ENCODE measurements at places on chromosomes 2 and 18. TPM values are rescaled to one million over a fixed set of nuclear protein-coding genes. Genes with fewer than 3 reads are reported as not detected.

GRCh38 chr2:229419158-229419557 lies 148.1 kb upstream of the PID1 start:
- H3K27ac ChIP-seq = no peak overlapping the region

- no peak for DNase-seq
- H3K36me3 ChIP-seq = no peaks in the 10 kb centered on the region
- no peaks in the 10 kb centered on the region for H3K4me1 ChIP-seq
- no peaks in the 10 kb centered on the region for H3K27me3 ChIP-seq
- H3K27ac ChIP-seq = no peak overlapping the region
Measured at GRCh38 chr2:50991602-50992001, 40.3 kb downstream of the NRXN1 start.

GRCh38 chr2:188937228-188938220 lies 36.6 kb upstream of the COL3A1 start:
- no peaks in the 10 kb centered on the region for H3K4me1 ChIP-seq
- H3K27ac ChIP-seq = no peak overlapping the region
- no peaks in the 10 kb centered on the region for H3K27me3 ChIP-seq
- H3K4me3 ChIP-seq = no peak overlapping the region
- DNase-seq = no peak

- H3K36me3 ChIP-seq = no peaks in the 10 kb centered on the region
- no peak overlapping the region for H3K27ac ChIP-seq
- no peak overlapping the region for H3K4me3 ChIP-seq
- peaks cover 5% of the 10 kb centered on the region for H3K27me3 ChIP-seq
Measured at GRCh38 chr18:74541703-74542555, 7.6 kb downstream of the CNDP1 start.

GRCh38 chr18:27605107-27605834 lies 420.2 kb upstream of the CHST9 start:
- H3K27me3 ChIP-seq = no peaks in the 10 kb centered on the region
- peak; percentile 11 for DNase-seq
- H3K27ac ChIP-seq = no peak overlapping the region

GRCh38 chr2:108215794-108216211 lies 24.0 kb upstream of the SULT1C3 start:
- no peaks in the 10 kb centered on the region for H3K4me1 ChIP-seq
- DNase-seq = no peak
- H3K4me3 ChIP-seq = no peak overlapping the region
- no peaks in the 10 kb centered on the region for H3K36me3 ChIP-seq
- H3K27me3 ChIP-seq = no peaks in the 10 kb centered on the region
- no peak overlapping the region for H3K27ac ChIP-seq

DNA sequence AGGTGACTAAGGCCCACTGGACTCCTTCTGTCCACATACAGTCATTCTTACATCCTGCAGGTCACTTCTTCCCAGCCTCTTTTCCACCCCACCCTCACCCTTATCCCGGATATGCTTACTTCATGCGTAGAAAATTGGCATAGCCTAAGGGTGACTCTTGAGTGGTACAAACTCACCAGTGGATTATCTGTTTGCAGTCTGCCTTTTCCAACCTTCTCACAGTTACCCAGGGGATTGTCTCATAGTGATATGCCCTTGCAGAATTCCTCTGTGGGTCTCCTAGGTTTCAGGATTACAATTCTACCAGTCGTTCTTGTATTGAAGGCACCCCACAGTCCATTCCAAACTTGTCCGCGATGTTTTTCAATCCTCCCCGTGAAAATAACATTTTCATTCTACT lies 752.9 kb upstream of the HS6ST1 start:
- H3K4me3 ChIP-seq = no peak overlapping the region
- no peaks in the 10 kb centered on the region for H3K27me3 ChIP-seq
- no peak for DNase-seq

DNA sequence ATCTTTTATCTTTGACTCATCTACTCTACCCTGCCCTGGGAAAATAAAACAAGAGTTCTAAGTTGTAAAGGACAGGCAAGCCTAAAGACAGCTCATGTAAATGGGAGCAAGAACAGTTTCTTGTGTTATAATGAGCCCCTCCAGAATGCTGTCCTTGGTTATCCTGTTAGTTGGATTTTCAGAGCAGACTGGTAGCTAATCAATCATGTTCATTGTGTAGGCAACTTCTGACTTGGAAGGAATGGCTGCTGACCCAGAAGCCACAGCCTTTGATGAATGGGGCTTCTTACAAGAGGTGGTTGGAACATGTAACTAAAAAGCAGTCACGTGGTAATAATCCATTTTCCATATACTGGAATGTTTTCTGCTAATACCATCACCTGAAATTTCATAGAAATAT lies 254.2 kb downstream of the AGPS start:
- no peaks in the 10 kb centered on the region for H3K36me3 ChIP-seq
- DNase-seq = no peak
- H3K27ac ChIP-seq = no peak overlapping the region
- H3K4me1 ChIP-seq = no peaks in the 10 kb centered on the region
- peaks cover 22% of the 10 kb centered on the region for H3K27me3 ChIP-seq
- H3K4me3 ChIP-seq = no peak overlapping the region

- no peaks in the 10 kb centered on the region for H3K36me3 ChIP-seq
- peaks cover 8% of the 10 kb centered on the region for H3K4me1 ChIP-seq
- no peak overlapping the region for H3K27ac ChIP-seq
- peaks cover 57% of the 10 kb centered on the region for H3K27me3 ChIP-seq
- peak overlapping the region; percentile 70 for H3K4me3 ChIP-seq
- no peak for DNase-seq
Measured at GRCh38 chr2:212537726-212538304, 787 bp downstream of the ERBB4 start.

DNA sequence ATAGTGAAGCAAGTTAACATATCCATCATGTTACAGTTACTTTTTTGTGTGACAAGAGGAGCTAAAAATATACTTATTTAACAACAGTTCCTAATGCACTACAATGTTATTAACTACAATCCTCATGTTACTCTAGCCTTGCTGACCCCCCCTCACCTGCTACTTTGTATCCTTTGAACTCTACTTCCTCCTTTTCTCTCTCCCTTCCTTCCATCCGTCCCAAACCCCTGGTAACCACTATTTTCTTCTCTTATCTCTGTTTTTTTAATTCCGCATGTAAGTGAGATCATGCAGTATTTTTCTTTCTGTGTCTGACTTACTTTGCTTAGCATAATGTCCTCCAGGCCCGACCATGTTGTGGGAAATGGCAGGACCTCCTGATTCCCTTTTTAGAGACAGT lies 59.4 kb downstream of the NPAS2 start:
- H3K4me3 ChIP-seq = no peak overlapping the region
- H3K27me3 ChIP-seq = no peaks in the 10 kb centered on the region
- peaks cover 41% of the 10 kb centered on the region for H3K4me1 ChIP-seq
- no peak overlapping the region for H3K27ac ChIP-seq

DNA sequence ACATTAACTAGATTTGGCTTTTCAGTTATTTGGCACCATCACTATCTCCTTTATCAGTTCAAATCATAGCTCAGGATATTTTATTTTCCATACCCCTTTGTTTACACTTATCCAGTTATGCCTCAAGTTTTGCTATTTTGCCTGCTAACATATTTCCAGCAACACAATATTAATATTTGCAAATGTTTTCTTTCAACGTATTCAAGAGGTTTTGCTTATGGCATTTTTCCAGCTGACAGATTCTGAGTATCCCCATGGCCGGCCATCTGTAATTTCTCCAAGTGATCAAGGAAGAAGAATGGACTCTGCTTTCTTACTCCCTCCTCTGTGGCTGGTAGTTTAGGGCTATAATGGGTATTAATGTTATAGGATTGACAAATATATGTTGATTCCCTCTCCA lies 49.4 kb downstream of the RND3 start:
- H3K27ac ChIP-seq = no peak overlapping the region
- H3K4me1 ChIP-seq = no peaks in the 10 kb centered on the region
- H3K4me3 ChIP-seq = no peak overlapping the region
- DNase-seq = no peak
- no peaks in the 10 kb centered on the region for H3K36me3 ChIP-seq

DNA sequence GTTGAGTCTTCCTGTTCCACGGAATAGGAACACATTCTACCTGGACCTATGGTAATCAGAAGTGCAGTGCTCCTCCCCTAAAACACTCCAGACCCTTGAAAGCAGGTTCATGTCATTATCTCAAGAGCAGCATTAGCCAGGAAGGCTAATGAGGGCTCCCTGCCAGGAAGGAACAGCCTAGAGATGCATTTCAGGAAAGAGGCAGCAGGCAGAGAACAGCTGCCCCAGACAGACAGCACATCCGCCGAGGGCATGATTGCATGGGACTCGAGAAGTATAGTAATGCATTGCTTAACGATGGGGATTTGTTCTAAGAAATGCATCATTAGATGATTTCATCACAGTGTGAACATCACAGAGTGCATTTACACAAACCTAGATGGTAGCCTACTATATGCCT lies 171.5 kb downstream of the ALK start:
- no peak for DNase-seq
- H3K27ac ChIP-seq = no peak overlapping the region
- no peak overlapping the region for H3K4me3 ChIP-seq
- peaks cover 22% of the 10 kb centered on the region for H3K27me3 ChIP-seq

- H3K27me3 ChIP-seq = peaks cover 12% of the 10 kb centered on the region
- H3K36me3 ChIP-seq = no peaks in the 10 kb centered on the region
- H3K27ac ChIP-seq = peak overlapping the region; percentile 50
- no peak overlapping the region for H3K4me3 ChIP-seq
- DNase-seq = no peak
- H3K4me1 ChIP-seq = peaks cover 5% of the 10 kb centered on the region
Measured at GRCh38 chr2:208370881-208371633, 35.5 kb upstream of the PTH2R start.

- H3K27me3 ChIP-seq = no peaks in the 10 kb centered on the region
- no peak for DNase-seq
Measured at GRCh38 chr2:235478609-235479008, 15.2 kb upstream of the AGAP1 start.

- H3K27me3 ChIP-seq = no peaks in the 10 kb centered on the region
- H3K4me3 ChIP-seq = peak overlapping the region; percentile 82
- peaks cover 78% of the 10 kb centered on the region for H3K4me1 ChIP-seq
- peaks cover 34% of the 10 kb centered on the region for H3K36me3 ChIP-seq
Measured at GRCh38 chr2:201264472-201265173, 4.3 kb downstream of the CASP8 start.

DNA sequence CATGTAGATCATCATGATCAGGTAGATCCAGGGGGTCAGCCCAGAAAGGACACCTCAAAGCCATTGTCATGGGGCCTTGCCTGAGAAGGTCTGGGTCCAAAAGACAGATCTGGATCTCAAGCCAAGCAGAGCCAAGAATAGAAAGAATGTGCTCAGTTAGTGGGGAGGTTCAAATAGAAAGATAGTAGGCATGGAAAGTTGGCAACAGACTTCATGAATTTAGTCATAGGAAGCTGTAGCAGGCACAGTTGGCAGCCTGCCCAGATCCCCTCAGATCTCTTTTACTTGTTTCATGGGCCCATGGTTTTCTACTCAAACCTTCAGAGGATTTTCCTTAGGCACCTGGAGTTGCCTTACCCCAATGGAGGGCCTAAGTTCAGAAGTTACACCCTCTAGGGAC lies 767.0 kb downstream of the SLC4A3 start:
- no peak for DNase-seq
- H3K4me3 ChIP-seq = no peak overlapping the region
- no peaks in the 10 kb centered on the region for H3K27me3 ChIP-seq
- no peaks in the 10 kb centered on the region for H3K4me1 ChIP-seq

- H3K27me3 ChIP-seq = peaks cover 18% of the 10 kb centered on the region
- H3K4me1 ChIP-seq = no peaks in the 10 kb centered on the region
- DNase-seq = no peak
- peaks cover 8% of the 10 kb centered on the region for H3K36me3 ChIP-seq
- H3K4me3 ChIP-seq = no peak overlapping the region
- no peak overlapping the region for H3K27ac ChIP-seq
Measured at GRCh38 chr2:98324181-98324580, 22.1 kb upstream of the CNGA3 start.

DNA sequence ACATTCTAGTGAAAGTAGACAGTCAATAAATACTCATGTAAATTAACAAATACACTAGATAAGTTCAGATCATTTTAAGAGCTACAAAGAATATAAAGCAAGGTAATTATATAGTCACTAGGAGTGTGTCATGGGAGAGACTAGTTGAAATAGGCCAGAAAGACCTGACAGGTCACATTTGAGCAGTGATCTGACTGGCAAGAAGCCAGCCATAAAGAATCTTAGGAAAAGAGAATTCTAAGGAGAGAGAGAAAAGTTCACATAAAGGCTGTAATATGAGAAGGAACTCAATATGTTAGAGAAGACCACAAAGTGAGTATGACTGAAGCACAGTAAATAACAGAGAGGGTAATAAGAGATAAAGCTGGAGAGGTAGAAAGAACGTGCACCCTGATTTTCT lies 31.2 kb downstream of the VSNL1 start:
- H3K4me1 ChIP-seq = no peaks in the 10 kb centered on the region
- H3K4me3 ChIP-seq = no peak overlapping the region
- H3K36me3 ChIP-seq = no peaks in the 10 kb centered on the region
- DNase-seq = no peak

DNA sequence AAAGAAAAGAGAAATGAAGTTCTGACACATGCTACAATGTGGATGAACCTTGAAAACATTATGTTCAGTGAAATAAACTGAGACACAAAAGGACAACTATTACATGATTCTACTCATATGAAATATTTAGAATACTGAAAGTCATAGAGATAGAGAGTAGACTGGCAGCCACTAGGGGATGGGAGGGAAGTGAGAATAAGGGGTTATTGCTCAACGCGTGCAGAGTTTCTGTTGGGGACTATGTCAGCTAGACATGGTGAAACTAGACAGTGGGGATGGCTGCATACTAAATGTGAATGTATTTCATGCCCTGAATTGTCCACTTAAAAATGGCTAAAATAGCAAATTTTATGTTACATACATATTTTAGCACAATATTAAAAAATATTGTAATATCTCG lies 108.7 kb upstream of the ATL2 start:
- H3K27me3 ChIP-seq = peaks cover 11% of the 10 kb centered on the region
- no peak overlapping the region for H3K4me3 ChIP-seq
- no peaks in the 10 kb centered on the region for H3K4me1 ChIP-seq
- H3K27ac ChIP-seq = no peak overlapping the region
- peaks cover under 1% of the 10 kb centered on the region for H3K36me3 ChIP-seq
- DNase-seq = no peak

DNA sequence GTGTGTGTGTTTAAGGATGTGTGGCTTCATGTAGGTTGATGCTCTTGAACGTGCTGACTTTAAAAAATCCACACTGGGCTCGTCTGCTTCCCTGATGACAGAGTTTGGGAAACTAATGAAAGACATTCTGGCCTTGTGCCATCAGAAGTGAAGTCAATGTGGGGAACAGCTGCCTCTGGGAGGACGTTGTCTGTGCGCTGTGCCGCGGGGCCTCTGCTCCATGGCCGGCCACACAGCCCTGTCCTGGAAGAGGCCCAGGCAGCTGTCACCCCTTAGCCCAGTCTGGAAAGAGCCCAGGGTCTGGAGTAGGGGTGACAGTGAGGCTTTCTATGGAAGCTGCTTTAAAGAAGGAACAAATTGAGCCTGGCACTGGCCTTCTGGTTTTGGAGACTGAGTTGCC lies 155.8 kb downstream of the SH3RF3 start:
- no peaks in the 10 kb centered on the region for H3K27me3 ChIP-seq
- no peak for DNase-seq
- no peaks in the 10 kb centered on the region for H3K4me1 ChIP-seq
- H3K4me3 ChIP-seq = no peak overlapping the region

The KIAA2012 gene
- not detected for total RNA-seq

The SCG2 gene
- total RNA-seq = not detected

The DTNB gene
- 29.7 TPM for total RNA-seq

The STRN gene
- total RNA-seq = 41.7 TPM

The ALPG gene
- not detected for total RNA-seq

The ANKRD30B gene
- not detected for total RNA-seq

The ATP8B1 gene
- not detected for total RNA-seq

The MROH2A gene
- total RNA-seq = not detected

The ADD2 gene
- total RNA-seq = 31.6 TPM

All from activated T-cell treated with anti-CD3 and anti-CD28 coated beads, Interleukin-2, amount 50 U/mL, for 72 hours (primary cell).